ENCODE measurements at places on chromosomes 1 and 21.

GRCh38 chr1:110638058-110638457 is 31.9 kb upstream of the KCNA2 start:
- no peak for DNase-seq

DNA sequence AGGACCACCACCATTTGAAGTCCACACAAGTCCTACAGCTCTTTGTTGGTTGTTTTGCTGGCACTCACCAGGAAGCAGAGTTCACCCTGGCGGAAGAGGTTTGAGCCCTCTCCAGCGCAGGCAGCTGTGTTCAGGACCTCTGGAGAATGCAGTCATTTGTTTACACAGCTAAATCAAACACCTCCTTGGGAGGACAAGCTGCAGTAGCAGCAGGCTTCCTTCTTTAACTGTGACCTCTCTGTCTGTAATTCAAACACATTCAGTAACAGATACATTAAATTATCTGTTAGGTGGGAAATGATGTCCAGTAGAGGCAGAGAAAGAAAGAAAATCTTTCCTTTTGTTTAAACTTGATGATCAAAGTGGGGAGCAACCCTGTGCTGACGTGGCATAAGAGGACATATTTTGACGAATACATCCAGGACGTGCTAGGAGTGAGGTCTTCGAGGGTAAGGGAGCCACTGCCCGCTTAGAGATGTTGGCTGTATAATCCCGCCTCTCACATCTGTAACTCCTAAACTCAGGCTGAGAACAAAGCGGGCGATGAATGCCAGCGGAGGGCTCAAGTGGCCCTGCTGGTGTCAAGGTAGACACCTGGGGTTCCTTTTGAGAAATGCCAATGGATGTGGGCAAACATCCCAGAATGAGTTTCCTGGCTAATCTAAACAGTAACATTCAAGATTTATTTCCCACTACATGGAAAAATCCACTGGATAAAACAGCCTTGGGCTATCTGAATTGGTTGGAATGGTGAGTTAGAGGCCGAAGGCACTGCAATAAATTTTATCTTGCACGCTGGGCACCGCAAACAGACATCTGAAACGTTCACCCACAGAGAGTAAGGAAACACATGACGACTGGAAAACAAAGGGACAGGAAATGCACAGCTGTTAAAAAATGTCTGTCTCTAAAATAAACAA is 51.7 kb downstream of the ABCA4 start:
- DNase-seq, result no peak

GRCh38 chr1:113976609-113977278 is 2.5 kb upstream of the OLFML3 start:
- no peak for DNase-seq

DNA sequence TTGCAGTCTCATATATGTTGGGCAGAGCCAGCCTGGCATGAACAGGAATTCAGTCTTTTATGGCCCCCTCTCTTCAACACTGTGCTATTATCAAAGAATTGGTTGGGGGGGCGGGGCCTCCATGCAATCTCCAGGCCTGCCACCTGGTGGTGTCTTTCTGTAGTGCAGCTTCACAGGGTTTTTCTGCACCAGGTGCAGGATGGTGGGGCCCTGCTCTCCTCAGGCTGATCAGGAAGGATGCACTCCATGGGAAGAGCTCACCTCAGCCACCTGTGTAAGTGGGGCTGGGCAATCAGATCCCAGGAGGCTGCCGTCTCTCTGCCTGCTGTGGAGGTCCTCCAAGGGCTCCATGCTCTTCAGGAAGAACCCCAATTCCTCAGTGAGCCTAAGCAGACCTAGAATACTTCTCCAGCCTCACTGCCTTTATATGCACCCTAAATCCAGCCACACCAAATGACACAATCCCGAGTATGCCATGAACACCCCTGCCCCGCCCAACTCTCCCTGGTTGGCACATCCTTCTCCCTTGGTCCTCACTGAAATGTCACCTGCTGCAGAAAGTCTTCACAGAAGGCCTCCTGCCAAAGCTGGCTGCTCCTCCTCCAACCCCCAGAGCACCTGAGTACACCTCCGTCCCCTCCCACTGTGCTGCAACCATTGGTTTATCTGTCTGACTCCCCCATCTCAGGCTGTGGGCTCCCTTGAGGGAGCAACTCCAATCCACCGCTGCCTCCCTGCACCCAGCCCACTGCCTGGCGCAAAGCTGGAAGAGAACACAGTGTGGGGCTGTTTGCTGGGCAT is 16.5 kb downstream of the STK40 start:
- DNase-seq, result peak; percentile 88

DNA sequence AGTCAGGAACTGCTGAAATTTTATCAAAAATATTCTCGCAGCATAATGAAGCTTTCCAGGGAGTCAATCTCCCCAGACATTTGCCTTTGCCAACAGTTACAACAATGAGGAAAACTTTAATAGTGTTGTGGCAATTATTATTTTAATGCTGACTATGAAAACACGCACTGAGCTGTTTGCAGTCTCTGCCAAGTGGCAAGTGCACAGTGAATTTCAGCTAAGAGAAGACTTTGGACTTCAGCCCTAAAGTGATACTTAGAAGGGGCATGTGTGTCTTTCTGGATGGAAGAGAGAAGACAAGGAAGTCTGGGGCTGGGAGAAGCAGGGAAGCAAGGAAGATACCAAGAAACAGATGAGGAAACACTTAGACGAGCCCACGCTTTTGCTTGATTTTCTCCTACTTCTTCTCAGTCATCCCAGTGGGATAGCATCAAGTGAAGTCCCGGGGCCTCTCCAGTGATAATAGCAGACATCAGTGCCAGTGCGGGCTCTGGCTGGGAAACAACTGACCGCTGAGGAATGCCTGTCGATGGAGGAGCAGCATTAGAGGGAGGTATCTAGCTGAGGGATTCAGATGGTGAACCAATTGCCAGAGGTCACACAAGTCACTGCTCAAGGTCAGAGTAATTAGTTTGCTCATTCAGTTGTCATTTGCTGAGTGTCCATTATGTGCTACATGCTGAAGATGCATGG is 196.3 kb downstream of the TTLL7 start:
- no peak for DNase-seq

GRCh38 chr1:18951416-18951815 is 5.1 kb downstream of the IFFO2 start:
- peak; percentile 36 for DNase-seq

- no peak for DNase-seq
These were observed 27.4 kb upstream of the HRNR start for GRCh38 chr1:152251391-152251790.

GRCh38 chr1:218259800-218260199 is 25.3 kb upstream of the RRP15 start:
- no peak for DNase-seq

DNA sequence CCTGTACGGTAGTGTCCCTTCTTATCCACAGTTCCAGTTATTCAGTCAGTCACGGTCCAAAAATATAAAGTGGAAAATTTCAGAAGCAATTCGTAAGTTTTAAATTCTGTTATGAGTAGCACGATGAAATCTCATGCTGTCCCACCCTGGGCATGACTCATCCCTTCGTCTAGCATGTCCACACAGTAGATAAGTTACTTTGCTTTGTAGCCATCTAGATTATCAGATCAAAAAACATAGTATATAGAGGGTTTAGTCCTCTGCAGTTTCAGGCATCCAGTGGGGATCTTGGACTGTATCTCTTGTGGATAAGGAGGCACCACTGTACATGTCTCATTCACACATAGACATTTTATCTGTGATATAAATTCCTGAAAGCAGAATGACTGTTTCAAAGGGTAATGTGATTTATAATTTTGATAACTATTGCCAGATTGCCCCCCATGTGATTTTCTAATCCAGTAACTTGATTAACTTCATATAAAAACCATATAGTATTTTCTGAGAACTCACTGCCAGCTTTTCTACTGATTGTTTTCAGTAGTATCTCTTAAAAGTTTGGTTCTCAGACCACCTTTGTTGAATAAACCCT is 143.3 kb downstream of the DYRK1A start:
- DNase-seq, result no peak

- no peak for DNase-seq
These were observed 9.2 kb downstream of the GNB1 start for GRCh38 chr1:1881727-1882126.

- no peak for DNase-seq
These were observed 11.2 kb downstream of the ACTRT2 start for GRCh38 chr1:3032371-3033039.

DNA sequence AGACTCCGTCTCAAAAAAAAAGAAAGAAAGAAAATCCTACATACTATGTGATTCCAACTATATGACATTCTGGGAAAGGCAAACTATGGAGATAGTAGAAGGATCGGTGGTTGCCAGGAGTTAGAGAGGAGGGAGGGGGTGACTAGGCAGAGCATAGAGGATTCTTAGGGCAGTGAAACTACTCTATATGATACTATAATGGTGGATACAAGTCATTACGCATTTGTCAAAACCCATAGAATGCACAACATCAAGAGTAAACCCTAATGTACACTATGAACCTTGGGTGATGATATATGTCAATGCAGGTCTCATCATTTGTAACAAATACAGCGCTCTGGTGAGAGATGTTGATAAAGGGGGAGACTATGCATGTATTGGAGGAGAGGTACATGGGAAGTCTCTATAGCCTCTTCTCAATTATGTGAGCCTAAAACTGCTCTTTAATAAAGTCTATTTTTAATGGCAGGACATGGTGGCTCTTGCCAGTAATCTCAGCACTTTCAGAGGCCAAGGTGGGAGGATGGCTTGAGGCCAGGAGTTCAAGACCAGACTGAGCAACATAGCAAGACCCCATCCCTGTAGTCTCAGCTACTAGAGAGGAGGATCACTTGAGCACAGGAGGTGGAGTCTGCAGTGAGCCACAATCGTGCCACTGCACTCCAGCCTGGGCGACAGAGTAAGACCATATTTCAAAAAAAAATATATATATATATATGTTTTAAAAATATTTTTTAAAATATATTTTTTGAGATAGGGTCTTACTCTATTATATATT is 17.0 kb downstream of the SLC2A5 start:
- DNase-seq, result no peak

GRCh38 chr1:219783605-219784235 is 144.6 kb downstream of the SLC30A10 start:
- no peak for DNase-seq

GRCh38 chr1:228446852-228447251 is 30.2 kb upstream of the TRIM17 start:
- DNase-seq, result no peak

DNA sequence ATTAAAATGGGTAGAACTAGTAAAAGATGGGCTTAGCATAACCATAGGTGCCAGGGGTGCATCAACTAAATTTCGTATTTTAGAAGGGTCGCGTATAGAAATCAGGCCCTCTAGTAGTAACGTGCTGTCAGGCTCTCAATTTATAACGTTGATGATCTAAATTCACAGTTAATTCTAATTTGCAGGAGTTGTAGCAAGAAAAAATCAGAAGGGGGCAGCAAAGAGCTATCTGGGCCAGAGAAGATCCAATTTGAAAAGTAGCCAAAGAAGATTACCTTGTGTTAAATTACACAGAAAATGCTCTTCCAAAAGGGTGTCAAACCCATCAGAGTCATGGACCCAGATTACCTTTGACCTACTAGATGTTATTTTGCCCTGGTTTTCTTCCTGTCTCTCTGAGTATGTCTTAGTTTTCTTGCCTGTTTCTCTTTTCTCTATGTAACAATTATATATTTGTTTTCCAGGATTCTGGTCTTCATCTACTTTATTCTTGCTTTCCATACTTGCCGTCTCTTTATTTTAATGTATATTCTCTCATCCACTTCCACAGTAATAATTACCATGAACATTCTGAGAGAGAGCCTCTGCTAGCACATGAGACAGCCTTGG is 1030.9 kb downstream of the AMY1C start:
- peak; percentile 60 for DNase-seq

Measured in GM13976 (cell line).